Stimulated activated CD4-positive, alpha-beta T cell treated with anti-CD3 and anti-CD28 coated beads, Interleukin-12 subunit alpha, Interleukin-12 subunit beta, amount 100 ng/mL, for 48 hours (primary cell): ENCODE measurements at places on chromosomes 6 and 20.

- no peak for DNase-seq
Measured at GRCh38 chr20:40797425-40797824, 108.4 kb upstream of the MAFB start.

GRCh38 chr6:16249971-16250370, 11.6 kb downstream of the GMPR start:
- no peak for DNase-seq

DNA sequence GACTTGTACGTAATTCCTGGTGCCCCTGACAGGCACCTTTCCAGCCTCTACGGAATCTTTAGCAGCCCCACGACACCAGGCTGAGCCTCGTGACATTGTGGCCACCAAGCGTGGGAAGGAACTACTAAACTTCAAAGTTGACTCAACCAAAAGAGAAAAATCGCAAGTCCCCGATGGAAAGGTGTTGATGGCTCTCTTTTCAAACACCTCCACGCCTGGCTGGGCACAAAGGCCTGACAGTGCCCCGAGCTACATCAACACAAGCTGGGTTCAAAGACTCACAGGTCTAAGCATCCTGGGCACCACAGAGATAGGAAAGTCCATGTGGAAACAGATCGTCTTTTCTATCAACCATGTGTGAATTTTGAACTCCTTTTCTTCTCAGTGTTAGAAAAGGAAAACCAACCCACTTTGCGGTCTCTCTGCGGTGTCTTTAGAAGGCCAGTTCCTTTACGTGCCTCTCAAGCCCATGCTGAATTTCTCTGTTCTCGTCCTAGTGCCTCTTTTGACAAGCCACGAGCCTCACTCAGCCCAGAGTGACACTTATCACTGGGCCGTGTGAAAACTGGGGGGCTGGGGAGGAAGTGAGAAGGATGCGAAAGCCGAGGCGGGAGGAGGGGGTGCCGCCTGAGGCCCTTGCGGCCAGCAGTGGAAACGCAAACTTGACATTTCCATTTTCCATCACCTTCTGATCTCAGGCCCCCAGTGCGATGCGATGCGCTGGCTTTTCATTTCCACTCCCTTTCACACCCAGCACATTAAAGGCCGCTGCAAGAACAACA, 59.4 kb downstream of the GFOD1 start:
- peak; percentile 78 for DNase-seq

DNA sequence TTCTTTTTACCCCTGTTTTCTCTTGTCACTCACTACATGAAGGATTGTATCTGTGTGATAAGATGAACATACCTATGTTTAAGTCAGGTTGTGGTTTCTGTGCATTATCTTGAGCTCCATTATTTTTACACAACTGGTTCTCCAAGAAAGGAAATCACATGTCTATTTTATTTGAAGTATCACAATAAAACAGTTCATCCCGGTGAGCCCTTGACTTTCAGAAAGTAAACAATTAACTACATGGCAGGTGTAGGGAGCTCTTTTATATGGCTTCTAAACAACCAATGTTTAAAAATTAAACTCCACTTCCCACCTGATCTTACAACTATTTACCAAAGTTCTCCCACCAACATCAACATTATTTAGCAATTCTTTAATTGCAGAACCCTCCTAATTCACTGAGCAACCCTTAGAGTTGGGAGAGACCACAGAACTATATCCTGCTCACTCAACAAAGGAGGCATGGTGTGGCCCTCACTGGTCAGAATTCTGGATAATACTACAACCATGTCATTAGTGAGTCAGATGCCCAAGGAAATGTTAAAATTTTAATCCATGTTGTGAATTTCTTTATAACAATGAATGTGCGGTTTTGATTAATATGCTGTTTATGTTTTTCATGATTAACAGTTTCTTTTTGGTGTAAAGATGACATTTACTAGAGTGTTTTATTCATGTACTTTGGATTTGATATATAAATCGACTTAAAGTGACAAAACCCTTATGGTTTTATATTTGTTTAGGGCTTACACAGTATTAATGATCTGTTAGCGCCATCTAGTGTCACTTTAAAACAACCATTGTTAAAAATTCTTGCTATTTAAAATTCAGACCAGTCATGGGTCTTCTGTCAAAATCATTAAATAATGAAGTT, 50.0 kb upstream of the SCGN start:
- no peak for DNase-seq

GRCh38 chr6:28742668-28743270, 181.0 kb downstream of the TRIM27 start:
- peak; percentile 36 for DNase-seq

- DNase-seq: no peak
Measured at GRCh38 chr20:59434960-59435359, 134.5 kb downstream of the EDN3 start.

GRCh38 chr6:157830354-157831017, 7.4 kb downstream of the SNX9 start:
- DNase-seq: no peak

GRCh38 chr6:168041928-168042327, 37.1 kb downstream of the FRMD1 start:
- DNase-seq: no peak

DNA sequence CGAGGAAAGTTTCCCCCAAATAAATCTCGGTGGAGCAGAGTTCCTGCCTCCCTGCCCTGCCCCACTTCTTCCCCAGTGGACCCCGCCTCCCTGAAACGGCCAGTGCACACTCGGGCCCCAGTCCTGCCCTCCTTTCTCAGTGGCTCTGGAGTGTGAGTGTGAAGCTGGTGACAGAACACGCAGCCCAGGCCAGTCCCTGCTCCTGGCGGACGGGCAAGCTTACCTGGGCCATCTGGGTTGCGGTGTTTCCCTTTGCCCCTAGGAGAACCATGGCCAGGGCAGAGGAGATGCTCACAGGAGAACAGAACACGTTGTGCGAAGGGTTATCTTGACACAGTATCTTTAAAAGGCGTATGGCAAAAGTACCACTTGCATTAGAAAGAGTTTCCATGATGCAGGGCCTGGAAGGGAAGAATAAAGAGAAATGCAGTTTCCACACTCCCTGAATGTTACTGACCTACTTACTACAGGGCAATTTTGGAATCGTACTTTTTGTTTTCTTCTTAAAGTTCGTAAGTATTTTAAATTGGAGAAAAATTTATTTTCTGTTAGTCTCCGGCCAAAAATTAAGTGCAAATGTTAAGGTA, 2.8 kb downstream of the SERPINB9 start:
- no peak for DNase-seq

DNA sequence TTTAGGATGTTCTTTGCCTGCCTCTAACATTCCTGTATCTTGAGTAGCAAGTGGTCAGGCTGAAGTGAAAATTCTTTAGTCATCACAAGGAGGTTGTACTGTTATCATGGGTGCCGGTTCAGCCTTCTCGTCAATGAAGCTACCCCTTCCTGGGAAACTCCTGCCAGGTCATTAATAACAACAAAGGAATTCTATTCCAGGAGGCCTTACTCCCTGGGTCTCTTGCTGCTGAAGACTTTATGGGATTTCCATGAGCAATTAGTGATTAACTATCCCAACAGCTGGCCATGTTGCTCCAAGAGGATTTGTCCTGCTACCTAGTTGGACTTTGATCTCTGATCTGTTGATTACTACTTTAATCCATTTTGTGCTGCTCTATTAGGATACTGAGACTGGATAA, 62.7 kb upstream of the ELOVL5 start:
- DNase-seq: no peak

- no peak for DNase-seq
Measured at GRCh38 chr6:144349690-144350527, 64.8 kb downstream of the UTRN start.

DNA sequence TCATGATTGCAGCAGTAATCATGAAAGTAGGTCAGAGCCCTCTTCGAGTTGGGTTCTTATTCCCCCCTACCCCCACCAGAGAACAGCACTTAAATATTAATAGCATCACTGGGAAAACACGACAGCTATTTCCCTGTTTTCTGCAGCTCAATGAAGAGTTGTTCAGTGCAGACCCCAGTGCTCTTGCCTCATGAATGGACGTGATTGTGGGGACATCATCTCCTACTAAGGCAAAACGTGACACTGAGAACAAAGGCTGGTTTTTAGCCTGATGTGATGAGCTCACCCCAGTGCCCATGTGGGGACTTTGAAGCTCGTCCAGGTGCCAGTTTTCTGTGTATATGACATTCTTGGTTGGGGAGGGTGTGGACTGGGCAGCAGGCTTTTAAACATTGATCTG, 105.9 kb downstream of the SLC35F1 start:
- DNase-seq: no peak

DNA sequence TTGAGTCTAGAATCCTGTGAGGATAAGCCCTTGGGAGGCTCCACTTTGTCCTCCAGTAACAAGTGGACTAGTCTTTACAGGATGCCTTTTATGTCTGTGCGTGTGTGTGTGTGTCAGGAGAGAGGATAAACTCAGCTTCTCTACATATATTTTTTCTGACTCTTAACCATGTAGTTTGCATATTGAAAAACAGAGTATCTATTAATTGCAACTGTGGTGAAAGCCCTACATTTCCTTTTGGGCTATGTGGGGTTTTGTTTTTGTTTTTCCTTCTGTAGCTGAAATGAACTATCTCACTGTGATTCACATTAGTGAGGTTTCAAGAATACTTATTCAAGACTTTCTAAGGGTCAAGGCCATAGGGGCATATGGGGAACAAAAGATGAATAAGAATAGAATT, 17.7 kb downstream of the TPBG start:
- no peak for DNase-seq

- no peak for DNase-seq
Measured at GRCh38 chr6:137277971-137278637, 58.9 kb upstream of the IFNGR1 start.

DNA sequence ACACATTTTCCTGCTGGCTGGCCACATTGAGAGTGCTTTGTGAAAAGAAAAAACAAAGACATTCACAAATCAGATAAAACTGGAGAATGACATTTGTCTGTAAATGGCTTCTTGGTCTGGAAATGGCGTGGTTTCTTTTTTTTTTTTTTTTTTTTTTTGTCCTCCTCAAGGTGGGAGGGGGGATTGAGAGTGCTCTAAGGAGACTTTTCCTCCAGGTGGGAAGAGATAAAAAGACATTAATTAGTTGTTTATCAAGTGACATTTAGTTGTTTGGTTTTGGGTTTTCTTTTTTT, 40.4 kb downstream of the GNAS start:
- no peak for DNase-seq

DNA sequence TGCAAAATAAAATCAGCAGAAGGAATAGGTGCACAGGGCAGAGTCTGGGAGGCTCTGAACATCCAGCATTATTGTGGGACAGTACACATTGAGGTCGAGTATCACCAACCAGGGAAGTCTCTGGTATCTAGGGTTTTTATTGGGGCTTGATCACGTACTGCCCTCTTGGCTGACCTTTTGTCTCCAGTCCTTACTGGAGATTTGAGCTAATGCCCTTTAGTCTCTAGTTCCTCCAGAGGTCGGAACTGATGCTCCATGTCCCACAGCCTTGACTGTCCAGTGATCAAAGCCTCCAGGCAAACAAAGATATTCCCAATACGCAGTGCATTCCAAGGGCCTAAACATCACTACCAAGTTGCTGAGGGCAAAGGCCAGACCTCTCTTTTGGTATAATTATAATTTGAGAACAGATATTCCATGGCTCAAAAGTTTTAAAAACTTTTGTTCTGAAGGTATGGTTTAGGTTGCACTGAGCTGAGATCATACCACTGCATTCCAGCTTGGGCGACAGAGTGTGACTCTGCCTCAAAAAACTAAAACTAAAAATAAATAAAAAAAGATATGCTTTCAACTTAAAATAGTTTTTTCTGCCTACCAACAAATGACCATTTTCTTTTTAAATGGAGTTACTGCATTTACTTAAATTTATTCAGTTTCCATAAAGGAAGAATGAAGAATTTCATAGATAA, 56.9 kb upstream of the DYNLRB1 start:
- no peak for DNase-seq

- no peak for DNase-seq
Measured at GRCh38 chr6:106556368-106556960, 72.8 kb downstream of the RTN4IP1 start.

GRCh38 chr6:124765280-124765679, 197.0 kb upstream of the RNF217 start:
- DNase-seq: no peak

DNA sequence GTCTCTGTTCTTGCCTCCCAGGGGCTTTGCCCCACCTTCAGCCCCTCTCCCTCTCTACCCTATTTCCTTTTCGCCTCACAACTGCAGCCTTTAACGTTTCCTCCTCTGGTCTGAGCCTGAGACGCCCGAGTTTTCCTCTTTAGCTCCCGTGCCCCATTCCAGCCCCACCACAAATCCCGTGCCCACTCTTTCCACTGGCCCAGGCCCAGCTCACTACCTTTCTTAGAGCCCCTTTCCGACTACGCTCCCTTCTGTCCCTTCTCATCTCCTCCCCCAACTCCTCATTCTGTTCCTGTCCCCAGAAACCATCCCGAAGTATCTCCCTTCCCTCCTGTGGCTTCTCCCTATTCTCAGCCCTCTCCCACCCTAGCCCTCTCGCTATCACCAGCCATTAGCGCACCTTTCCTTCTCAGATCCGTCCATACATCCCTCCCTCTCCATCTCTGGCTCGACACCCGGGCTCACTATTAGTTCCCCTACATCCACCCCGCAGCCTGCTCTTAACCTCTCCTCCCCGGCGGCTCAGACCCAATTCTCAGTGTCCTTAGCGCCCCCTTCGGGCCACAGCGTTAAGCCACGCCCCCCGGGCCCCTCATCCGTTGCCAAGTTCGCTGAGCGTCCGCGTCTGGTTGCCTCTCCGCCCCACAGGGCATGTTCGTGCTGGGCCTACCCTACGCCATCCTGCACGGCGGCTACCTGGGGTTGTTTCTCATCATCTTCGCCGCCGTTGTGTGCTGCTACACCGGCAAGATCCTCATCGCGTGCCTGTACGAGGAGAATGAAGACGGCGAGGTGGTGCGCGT, 2.7 kb downstream of the SLC32A1 start:
- peak; percentile 68 for DNase-seq

GRCh38 chr6:3209114-3210023, 18.1 kb downstream of the TUBB2B start:
- DNase-seq: peak; percentile 70

- DNase-seq: no peak
Measured at GRCh38 chr6:13614126-13614925, 809 bp upstream of the NOL7 start.

DNA sequence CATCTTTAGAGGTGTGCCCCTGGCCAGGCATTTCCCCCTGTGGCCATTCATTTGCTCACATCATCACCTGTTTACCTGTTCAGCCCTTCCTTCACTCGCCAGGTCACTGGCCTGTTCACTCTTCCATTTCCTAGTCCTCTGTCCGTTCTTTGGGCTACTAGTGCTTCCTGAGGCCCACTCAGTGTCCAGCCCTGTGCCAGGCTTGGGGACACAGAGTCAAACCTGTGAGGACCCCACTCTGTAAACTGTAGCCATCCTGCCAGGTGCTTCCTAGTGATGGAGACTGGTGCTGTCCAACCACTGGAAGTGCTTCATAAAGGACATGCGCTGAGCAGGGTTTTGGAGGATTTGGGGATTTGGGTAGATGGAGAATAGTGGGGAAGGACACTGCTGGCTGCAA, 3.5 kb downstream of the DLGAP4 start:
- no peak for DNase-seq

DNA sequence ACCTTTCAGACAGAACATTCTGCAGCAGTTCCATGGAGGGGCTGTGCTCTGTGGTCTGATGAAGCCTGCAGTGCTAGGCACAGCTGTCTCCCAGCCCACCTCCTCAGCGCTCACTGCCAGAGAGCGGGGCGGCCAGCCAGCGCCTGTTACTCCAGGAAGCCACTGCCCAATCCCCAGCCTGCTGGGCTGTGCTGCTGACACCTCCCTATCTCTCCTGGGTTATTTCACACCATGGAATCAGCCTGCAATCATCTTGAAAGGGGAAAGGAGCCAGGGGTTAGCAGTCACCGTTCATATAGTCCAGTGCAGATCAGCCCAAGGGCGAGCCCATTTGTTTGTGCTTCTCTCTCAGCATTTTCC, 46.3 kb upstream of the NHSL1 start:
- DNase-seq: no peak
